ENCODE measurements at places on chromosomes 7 and 10. TPM values are rescaled to one million over a fixed set of nuclear protein-coding genes. Genes with fewer than 3 reads are reported as not detected.

The PRLHR gene
- total RNA-seq = not detected

The UNCX gene
- not detected for total RNA-seq

The SFRP5 gene
- total RNA-seq = not detected

The NODAL gene
- total RNA-seq = not detected

The TRIM73 gene
- total RNA-seq = 0.94 TPM

The CAV2 gene
- 35.8 TPM for total RNA-seq

The NDUFB8 gene
- 235 TPM for total RNA-seq

The OR13A1 gene
- total RNA-seq = under 0.01 TPM

The SPDYE17 gene
- not detected for total RNA-seq

The H2BK1 gene
- total RNA-seq = not detected

The ATP6V0E2 gene
- 10.6 TPM for total RNA-seq

The FERD3L gene
- not detected for total RNA-seq

The ENKUR gene
- total RNA-seq = 0.16 TPM

The LRRC18 gene
- not detected for total RNA-seq

The ACTL6B gene
- total RNA-seq = not detected

The MKX gene
- total RNA-seq = not detected

The FAM241B gene
- total RNA-seq = 0.09 TPM

The C10orf105 gene
- under 0.01 TPM for total RNA-seq

The SPDYE16 gene
- under 0.01 TPM for total RNA-seq

The NRG3 gene
- not detected for total RNA-seq

The LRIT1 gene
- not detected for total RNA-seq

The PHYHIPL gene
- not detected for total RNA-seq

The EPO gene
- not detected for total RNA-seq

The NUDT13 gene
- 1.5 TPM for total RNA-seq

The SLC29A4 gene
- 6.1 TPM for total RNA-seq

The PAX4 gene
- total RNA-seq = not detected

The YAE1 gene
- total RNA-seq = 39.2 TPM

The TMEM139 gene
- 0.09 TPM for total RNA-seq

The NACAD gene
- 1.7 TPM for total RNA-seq

The SLC18A3 gene
- total RNA-seq = not detected

The PON1 gene
- not detected for total RNA-seq

The WNT8B gene
- total RNA-seq = not detected

The PRPS1L1 gene
- not detected for total RNA-seq

The GRM3 gene
- total RNA-seq = not detected

The MEST gene
- 18.0 TPM for total RNA-seq

The CHAT gene
- not detected for total RNA-seq

The ITIH5 gene
- total RNA-seq = 0.17 TPM

The LEP gene
- not detected for total RNA-seq

The WNT2 gene
- total RNA-seq = 0.63 TPM

The FAM13C gene
- total RNA-seq = 5.7 TPM

The CASP7 gene
- 35.2 TPM for total RNA-seq

The SRRM3 gene
- total RNA-seq = 0.94 TPM

The SPDYE1 gene
- under 0.01 TPM for total RNA-seq

The SPDYE9 gene
- total RNA-seq = not detected

The ZNF853 gene
- 3.2 TPM for total RNA-seq

The FXYD4 gene
- not detected for total RNA-seq

The FOXP2 gene
- 4.2 TPM for total RNA-seq

The NKX2-3 gene
- total RNA-seq = not detected

The SCIN gene
- not detected for total RNA-seq

The DNTT gene
- total RNA-seq = not detected

The ZNF92 gene
- 2.7 TPM for total RNA-seq

The SEMA3D gene
- 4.0 TPM for total RNA-seq

The VSTM2A gene
- not detected for total RNA-seq
